ENCODE measurements at places on chromosomes 16 and 17.

- no peak for DNase-seq
Measured at GRCh38 chr17:82698974-82699442, 510 bp upstream of the RAB40B start.

GRCh38 chr16:69852815-69853214 lies 90.7 kb downstream of the WWP2 start:
- no peak for DNase-seq

- no peak for DNase-seq
Measured at GRCh38 chr16:24810951-24811843, 34.6 kb upstream of the SLC5A11 start.

DNA sequence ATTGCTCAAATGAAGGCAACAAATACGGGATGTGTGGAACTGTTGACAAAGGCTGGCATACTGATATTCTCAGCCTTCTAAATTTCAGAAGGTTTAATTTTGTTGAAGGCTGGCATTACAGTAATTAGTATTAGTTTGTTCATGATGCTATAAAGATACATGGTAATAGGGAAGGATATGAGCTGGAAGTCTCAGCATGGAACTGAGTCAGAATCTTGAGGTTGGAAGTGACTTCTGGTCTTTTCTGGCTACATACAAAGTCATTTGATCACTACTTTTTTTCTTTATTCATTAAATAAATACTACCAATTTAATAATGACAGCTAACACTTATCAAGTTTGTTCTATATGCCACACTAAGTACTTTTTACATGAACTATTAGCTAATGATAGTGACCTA lies 22.6 kb downstream of the RABEP1 start:
- no peak for DNase-seq

GRCh38 chr17:82127704-82128103 lies 29.7 kb upstream of the FASN start:
- no peak for DNase-seq

DNA sequence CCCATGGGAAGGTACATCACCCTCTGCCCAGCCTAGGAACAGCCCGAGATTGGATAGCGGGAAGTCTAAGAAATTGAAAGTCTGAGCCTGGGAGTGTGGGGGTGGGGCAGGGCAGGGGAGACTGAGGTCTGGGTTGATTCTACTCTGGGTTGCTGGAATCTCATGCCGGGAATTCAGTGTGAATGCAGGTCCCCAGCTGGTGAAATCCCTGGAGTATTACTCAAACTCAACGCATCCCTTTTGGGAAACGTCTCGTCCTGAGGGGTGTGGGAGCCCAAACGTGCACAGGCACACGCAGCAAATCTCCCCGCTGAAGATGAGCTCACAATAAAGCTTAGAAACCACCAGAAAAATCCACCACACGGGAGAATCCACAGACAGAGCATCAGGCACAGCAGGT lies 55.4 kb downstream of the SOCS1 start:
- DNase-seq, result no peak

DNA sequence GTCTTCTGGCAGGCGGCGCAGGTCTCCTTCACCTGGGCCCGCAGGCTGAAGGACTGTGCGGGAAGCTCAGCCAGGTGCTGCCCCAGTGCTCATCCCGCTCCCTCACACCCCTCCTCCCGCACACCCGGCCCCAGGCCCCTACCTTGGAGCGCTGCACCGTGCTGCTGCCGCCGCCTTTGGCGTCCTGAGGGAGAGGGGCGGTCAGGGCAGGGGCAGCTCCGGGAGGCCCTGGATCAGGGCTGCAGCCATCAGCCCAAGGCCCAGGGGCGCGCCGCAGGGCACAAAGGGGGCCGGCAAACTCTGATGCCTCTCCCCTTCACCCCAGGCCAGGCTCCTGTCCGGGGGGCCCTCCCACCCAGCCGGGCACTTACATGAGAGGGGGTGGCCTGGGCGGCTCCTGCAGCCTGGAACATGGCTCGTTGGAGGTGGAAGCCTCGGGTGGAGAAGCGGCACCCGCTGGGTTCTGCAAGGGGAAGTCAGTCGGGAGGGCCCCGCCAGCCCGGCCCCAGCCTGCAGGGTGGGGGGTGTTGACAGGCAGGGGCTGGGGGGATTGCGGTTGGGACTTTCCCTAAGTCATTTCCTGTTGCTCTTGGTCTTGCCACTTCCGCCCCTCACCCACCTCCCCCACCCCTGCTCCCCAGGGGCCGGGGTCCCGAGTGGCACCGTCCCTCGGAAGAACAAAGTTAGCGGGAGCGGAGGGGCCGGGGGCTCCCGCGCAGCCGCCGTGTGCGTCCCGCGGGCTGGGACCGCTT lies 863 bp downstream of the LIMD2 start:
- DNase-seq, result peak; percentile 52

GRCh38 chr17:32688221-32688620 lies 188.7 kb downstream of the MYO1D start:
- no peak for DNase-seq

- DNase-seq, result no peak
Measured at GRCh38 chr16:58862334-58863021, 128.4 kb upstream of the GOT2 start.

GRCh38 chr17:63998721-63999679 lies 849 bp downstream of the PRR29 start:
- no peak for DNase-seq

DNA sequence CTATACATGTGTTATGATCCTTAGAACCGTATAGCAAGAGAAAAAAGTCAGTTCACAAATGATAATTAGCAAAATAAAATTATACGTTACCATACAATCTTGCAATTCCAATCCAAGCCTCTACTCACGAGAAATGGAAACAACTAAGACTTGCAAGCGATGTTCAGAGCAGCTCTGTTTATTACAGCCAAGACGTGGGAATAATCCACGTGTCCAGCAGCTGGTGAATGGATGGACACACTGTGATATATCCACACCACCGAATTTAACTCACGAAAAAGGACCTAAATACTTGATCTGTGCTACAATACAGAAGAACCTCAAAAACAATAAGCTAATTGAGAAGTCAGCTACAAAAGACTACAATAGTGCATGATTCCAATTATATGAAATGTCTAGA lies 88.1 kb downstream of the ADCY9 start:
- no peak for DNase-seq

- DNase-seq, result no peak
Measured at GRCh38 chr17:4269915-4270314, 6.1 kb upstream of the ANKFY1 start.

DNA sequence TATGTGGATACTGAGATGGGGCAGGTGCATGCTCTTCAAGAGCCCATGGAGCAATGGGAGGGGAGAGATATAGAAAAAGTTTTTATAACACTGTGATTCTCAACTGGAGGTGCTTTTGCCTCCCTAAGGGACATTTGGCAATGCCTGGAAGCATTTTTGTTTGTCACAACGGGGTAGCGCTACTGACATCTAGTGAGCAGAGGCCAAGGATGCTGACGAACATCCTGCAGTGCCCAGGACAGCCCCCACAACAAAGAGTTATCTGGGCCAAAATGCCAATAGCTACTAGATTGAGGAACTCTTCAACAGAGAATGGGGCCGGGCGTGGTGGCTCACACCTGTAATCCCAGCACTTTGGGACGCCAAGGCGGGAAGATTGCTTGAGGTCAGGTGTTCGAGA lies 67.2 kb upstream of the CLEC3A start:
- DNase-seq, result no peak

DNA sequence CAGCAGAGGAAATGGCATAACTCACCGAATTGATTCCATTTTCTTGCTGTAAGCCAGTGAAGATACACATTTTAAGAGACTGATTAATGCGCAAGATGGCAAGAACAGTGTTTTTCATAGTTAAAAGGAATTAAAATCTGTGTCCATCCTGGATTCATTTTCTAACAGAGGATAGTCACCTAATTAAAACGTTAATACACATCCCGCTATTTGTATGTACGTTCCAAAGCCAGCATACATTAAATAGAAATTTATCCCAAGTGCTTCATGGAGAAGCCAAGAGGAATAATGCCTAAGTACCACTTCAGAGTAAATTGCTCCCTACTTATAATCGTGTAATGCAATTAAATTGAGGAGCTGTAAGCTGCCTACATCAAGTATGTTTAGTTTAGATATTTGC lies 49.9 kb downstream of the RBFOX1 start:
- no peak for DNase-seq

- DNase-seq, result no peak
Measured at GRCh38 chr17:64261417-64262145, 1.5 kb downstream of the TEX2 start.

GRCh38 chr16:85445064-85445778 lies 167.9 kb upstream of the GSE1 start:
- no peak for DNase-seq

DNA sequence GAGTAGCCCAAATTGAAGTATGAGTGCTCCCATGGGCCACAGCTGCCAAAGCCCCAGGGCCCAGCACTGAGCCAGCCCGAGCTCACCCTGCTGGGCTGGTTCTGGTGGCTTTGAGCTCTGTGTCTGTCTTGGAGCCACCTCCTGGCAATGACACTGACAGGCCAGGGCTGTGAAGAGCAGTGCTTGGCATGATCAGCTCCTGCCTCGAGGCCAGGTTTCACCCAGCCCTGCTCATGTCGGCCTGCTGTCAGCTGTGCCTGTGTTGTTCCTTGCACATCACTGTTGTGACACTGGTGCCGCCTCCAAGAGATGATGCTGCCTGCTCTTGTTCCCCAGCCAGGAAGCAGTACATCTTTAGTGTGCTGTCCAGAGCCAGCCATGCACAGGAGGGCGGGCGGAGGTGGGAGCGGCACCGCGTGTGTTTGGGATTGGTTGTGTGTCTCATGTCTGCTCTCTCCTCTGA lies 26.0 kb downstream of the PLD6 start:
- DNase-seq, result no peak

- DNase-seq, result no peak
Measured at GRCh38 chr17:9968881-9969280, 63.8 kb upstream of the RCVRN start.

DNA sequence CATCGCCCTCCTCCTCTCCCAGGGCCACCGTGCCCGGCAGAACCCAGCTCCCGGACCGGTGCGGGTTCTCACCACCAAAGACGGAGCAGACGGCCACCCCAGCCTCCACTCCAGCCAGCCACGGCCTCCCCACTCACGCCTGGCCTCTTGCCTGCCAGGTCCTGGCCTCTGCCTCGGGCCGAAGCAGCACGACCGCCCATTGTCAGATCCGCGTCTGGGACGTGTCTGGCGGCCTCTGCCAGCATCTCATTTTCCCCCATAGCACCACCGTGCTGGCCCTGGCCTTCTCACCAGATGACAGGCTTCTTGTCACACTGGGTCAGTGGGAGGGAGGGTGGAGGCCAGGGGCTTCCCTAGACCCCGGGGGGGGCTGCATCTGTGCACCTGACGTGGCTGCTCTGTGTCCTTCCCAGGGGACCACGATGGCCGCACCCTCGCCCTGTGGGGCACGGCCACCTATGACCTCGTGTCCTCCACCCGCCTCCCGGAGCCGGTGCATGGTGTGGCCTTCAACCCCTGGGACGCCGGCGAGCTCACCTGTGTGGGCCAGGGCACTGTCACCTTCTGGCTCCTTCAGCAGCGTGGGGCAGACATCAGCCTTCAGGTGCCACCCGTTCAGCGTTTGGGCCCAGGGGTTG lies 6.6 kb upstream of the RHOT2 start:
- DNase-seq, result no peak

- peak; percentile 73 for DNase-seq
Measured at GRCh38 chr16:85303354-85303883, 191.1 kb upstream of the CIBAR2 start.

- DNase-seq, result no peak
Measured at GRCh38 chr16:21097151-21097550, 53.5 kb downstream of the DNAH3 start.

- DNase-seq, result no peak
Measured at GRCh38 chr17:75549246-75550138, 24.0 kb downstream of the LLGL2 start.

- no peak for DNase-seq
Measured at GRCh38 chr16:86868786-86869185, 290.4 kb downstream of the FOXL1 start.

DNA sequence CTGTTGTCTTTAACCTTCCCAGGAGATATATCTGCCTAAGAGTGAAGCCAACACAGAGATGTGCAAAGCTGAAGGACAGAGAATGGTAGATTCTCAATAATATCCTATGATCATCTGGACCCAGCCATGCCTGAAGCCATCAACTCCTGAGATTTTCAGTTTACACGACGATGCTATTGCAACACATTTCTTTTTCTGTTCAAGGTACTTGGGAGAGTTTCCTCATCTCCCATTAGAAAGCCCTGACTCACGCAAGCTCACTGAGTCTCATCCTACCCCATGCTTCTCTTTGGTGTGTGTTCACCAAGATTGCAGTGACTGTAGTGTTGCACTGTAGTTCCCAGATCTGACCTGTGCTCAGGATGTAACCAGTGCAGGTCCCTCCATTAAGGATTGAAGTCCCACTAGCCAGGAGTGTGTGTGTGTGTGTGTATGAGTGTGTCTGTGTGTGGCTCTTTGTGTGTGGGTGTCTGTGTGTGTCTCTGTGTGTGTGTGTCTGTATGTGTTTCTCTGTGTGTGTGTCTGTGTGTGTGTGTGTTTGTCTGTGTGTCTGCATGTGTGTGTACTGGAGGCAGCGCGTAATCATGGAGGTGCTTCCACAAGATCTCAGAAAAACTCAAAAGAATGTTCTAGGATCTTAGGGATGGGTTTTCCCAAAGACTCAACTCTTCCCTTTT lies 15.5 kb downstream of the CES1 start:
- peak; percentile 16 for DNase-seq

- DNase-seq, result no peak
Measured at GRCh38 chr17:58172369-58173071, 5.7 kb downstream of the OR4D2 start.

DNA sequence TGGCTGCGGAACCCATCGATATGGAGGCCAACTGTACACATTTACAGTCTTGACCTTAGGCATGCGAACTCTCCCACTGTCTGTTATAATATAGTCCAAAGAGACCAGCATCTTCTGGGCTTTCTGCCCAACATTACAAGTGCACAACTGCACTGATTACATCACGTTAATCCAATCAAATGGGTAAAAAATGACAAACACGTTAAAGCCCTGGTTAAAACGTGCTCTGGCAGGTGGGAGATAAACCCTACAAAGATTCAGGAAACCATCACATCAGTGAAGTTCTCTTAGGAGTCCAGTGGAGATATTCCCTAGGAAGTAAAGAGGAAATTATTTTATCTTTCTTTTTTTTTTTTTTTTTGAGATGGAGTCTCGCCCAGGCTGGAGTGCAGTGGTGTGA lies 23.7 kb upstream of the XYLT2 start:
- no peak for DNase-seq

GRCh38 chr17:62994931-62995330 lies 28.9 kb downstream of the TANC2 start:
- no peak for DNase-seq

GRCh38 chr17:12328204-12328603 lies 307.5 kb downstream of the MAP2K4 start:
- no peak for DNase-seq

- DNase-seq, result no peak
Measured at GRCh38 chr16:52958951-52959350, 93.7 kb downstream of the CHD9NB start.

GRCh38 chr16:48236286-48236685 lies 7.8 kb upstream of the LONP2 start:
- no peak for DNase-seq

All from inflammatory macrophage treated with lipopolysaccharide for 1 hour (primary cell).